Muscle of back (tissue), 13 donors: ENCODE measurements at places on chromosomes 5 and 9.

DNA sequence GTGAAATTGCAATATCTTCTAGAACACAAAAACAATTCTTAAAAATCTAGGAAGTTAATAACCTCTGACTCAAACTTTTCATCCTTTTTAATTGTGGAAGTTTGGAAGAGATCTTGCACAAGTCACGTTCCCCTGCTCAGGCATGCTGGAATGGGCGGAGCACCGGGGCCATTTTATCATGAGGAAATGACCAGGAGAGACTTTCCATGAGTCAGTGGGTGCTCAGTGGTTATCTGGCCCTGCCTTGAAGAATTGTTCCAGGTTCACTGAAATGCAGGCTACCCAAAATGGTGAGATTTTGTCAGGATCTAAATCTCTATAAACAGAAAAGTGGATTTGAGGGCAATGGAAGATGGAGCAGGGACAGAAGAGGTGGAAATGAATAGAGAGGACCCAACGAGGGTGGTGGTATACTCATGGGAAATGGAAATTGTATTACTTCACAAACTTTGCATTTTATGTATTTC is 61.2 kb downstream of the FYB1 start:
- no peak for DNase-seq

- DNase-seq = no peak
Measured at GRCh38 chr9:34291023-34291422, 38.0 kb downstream of the KIF24 start.

- DNase-seq = no peak
Measured at GRCh38 chr9:26471261-26471660, 421.3 kb downstream of the CAAP1 start.

DNA sequence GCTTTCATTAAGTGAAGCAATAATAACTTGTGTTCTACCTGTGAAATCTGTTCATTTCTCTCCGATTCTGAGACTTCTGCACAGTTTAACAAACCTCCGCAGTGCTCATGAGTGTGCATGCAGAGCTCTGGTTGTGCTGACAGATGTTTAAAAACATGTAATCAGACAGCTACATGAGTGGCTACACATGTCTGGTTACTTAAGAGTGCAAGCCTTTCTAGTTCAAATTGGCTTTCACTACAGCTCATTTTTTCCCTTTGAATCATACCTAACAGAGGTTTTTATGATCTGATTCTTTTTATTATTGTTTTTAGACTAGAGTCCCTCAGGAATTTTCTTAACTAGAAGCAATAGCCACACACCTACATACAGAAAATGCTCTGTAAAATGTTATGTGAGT is 310.2 kb downstream of the ARRDC3 start:
- no peak for DNase-seq

DNA sequence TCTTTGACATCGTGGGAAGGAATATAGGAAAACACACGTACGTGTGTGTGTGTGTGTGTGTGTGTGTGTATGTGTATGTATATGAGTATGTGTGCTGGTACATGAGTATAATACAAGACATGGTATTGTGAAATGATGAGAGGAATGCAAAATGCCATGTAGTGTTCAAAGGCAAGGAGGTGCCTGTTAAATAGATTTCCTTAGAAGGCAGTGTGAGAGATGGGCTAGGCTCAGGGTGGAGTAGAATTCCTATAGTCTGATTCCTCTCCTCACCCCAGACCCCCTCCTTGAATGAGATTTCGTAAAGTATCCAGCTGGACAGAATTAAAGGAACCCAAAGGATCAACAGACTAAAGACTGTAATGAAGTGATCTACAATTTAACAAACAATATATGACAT is 11.1 kb downstream of the GPR21 start:
- peak; percentile 78 for DNase-seq
